Activated CD4-positive, alpha-beta T cell treated with anti-CD3 and anti-CD28 coated beads for 24 hours (primary cell): ENCODE measurements at places on chromosomes 1 and 21.

DNA sequence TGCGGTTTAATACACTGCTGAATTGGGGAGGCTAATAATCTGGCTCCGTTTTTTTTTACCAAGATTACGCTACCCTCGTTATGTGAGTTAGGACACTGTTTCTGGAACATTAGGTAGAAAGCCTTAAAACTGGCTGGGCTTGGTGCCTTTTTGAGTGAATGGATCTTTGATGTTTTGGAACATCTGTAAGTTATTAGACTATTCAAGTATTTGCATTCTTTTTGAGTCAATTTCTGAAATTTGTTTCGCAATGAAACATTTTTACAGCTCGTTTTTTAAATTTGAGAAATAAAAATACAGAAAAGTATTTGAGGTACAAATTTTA, 106.9 kb downstream of the LTN1 start:
- no peak for DNase-seq

DNA sequence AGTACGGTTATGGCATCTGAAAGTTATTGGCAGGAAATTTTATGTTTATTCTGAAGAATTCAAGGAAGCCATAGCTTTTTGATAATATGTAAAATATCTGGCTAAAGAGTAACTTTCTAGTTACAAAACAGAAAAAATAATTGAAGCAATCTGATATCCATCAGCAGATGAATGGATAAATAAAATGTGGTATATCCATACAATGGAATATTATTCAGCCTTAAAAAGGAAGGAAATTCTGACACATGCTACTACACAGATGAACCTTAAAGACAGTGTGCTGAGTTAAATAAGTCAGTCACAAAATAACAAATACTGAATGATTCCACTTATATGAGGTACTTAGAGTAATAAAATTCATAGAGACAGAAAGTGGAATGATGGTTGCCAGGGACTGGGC, 25.0 kb upstream of the HIVEP3 start:
- DNase-seq, result no peak

- DNase-seq, result no peak
These were observed 69.8 kb upstream of the DIRAS3 start for GRCh38 chr1:68120136-68120791.

DNA sequence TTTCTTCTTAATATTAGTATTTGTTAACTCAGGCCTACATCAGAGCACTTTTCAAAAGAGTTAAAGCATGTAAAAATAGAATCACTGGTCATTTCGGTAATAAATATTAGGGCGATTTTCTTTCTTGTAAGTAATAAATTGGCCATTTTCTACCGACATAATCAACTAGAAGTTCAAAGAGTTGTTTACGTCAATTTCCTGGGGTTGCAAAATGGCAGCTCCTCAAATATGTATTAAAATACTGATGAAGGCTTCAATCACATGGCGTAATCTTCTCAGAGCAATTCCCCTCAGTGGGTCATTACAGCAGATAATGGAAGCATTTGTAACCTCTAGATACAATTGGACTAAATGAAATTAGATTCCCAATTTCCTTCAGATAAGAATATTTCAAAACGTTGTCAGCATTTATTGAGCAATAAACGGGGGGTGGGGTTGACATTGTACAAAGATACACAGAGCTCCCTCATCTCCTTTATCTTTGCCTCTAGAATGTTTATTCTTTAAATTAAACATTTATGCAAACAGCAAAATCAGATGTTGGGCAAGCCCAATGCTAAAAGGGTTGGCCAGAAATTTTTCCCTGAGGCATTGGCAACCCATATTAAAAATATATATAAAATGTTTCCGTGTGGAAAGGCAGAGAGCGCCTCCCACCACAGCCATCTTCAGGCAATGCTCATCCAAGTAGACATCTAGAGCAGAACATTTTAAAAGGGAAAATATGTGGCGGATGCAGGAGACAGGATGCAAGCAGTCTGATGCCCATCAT, 240.6 kb downstream of the NCAM2 start:
- DNase-seq, result no peak
